ENCODE measurements at places on chromosomes 1 and 21.

GRCh38 chr1:56755911-56756310, 63.3 kb downstream of the FYB2 start:
- peak; percentile 21 for DNase-seq

- DNase-seq = no peak
Observed at GRCh38 chr1:213008564-213008963, 7.1 kb downstream of the ANGEL2 start.

DNA sequence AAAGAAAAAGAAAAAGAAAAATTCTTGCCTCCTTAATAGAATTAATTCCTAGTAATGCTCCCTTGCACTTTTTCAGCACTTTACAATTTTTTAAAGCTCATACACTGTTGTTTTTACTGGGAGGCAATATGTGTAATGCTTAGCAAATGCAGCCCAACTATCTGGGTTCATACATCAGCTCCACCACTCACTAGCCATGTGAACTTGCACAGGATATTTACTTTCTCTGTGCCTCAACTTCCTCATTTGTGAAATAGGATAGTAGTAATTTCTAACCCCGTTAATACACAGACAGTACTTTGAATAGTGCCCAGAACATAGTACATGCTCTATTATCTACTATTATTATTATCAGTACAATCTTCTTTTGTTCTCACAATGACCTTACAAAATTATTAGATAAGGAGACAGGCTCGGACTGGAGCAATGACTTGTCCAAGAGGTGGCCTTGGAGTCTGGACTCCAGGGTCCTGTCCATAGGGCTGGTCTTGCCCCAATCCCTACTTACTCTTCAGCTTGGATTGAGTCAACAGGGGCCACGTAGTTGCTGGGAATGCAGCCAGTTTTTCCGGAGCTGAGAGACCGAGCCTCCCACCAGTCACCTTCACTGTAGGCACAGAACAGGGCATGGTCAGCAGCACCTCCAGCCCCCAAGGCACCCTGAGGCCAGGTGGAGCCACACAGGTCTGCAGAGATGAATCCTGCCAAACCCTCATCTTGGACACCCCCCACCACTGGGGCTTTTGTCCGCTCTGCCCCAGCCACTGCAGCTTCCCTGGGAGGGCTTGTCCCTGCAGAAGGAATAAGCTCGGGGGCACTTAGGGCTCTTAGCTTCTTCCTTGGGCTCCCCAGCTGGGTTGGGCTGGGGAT, 13.7 kb downstream of the FGR start:
- DNase-seq = peak; percentile 50

- no peak for DNase-seq
Observed at GRCh38 chr1:24778141-24778540, 32.9 kb downstream of the CLIC4 start.

- DNase-seq = no peak
Observed at GRCh38 chr1:48035371-48036141, 38.4 kb upstream of the TRABD2B start.

DNA sequence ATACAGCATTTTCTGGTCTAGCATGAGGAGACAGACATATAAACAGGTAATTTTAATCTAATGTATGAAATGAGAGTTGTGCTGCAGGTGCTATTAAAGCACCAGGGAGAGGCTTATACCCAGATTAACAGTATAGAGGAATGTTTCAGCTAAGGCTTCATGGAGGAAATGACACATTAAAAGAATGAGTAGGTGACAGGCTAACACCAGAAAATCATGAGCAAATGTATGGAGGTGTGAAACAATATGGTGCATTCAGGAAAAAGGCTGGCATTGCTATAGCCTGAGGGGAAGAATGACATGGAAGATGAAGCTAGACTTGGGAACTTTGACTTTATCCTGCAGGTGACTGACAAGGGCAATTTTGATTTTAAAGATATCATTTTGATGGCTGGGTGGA, 7.0 kb downstream of the ARPC5 start:
- no peak for DNase-seq

DNA sequence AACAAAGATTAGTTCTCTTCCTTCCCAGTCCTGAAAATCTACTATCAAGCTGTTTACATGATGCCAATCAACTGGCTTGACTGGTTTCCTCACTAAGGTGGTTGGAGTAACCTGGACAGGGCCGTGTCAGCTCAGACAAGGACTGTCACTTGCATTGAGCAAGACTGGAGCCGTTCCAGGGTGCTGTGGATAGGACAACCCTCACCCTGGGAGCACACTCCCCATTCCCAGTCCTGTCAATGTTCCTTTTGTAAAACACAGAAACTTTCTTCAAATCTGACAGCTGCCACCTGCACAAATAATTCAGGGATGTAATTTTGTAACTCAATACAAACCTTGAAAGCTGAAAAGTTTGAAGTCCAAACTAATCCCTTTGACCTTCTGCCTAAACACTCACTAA, 31.4 kb downstream of the PLPP3 start:
- no peak for DNase-seq

- no peak for DNase-seq
Observed at GRCh38 chr1:8276173-8276914, 41.6 kb upstream of the SLC45A1 start.

- no peak for DNase-seq
Observed at GRCh38 chr1:87993051-87993450, 664.4 kb downstream of the LMO4 start.
